Mucosa of gallbladder (tissue), 1 donor: ENCODE measurements at places on chromosomes 12 and 14. TPM values are rescaled to one million over a fixed set of nuclear protein-coding genes. Genes with fewer than 3 reads are reported as not detected.

ETFBKMT gene
- total RNA-seq: 6.4 TPM

GYS2 gene
- total RNA-seq: not detected

DNA sequence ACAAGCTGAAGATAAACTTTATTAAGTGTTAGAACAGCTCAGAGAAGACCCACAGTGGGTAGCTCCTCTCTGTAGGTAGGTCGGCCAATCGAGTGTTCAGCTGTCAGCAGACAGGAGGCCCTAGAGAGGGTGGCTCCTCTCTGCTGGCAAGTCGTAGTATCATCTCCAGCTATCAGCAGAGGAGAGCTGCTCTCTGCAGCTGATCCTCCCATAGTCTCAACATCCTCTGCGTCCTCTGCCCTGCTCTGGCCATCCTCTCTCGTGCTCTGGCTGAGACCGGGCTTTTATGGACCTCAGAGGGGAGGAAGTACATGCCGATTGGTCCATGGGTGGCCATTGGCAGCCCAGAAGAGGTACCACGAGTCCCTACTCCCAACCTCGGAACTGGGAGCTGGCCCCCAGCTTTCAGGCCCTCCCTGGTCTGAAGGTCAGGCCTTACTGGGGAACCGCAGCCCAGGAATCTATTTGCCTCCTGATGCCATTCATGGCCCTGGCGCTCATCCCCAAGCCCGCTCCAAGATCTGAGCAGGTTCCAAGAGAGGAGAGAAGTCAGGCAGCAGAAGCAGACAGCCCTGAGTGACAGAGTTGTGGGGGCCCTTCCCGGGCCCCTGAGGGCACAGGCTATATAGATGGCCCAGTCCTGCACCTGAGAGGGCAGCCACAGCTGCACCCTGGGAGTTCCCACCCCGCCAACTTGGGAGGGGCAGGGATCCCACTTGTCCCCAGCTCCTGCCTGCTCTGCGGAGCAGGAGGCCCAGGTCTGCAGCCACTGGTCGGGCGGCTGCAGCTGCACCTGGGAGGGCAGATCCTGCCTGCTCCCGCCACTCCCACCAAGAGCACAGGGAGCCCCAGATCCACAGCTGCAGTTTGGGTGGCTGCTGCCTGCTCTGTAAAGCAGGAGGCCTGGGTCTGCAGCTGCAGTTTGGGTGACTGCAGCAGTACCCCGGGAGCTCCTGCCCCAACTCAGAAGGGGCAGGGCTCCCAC, 3.5 kb upstream of the PWP1 start:
- DNase-seq: no peak

TSPAN9 gene
- 38.7 TPM for total RNA-seq

- DNase-seq: no peak
These were observed 135.1 kb downstream of the TMEM30B start for GRCh38 chr14:61145903-61146481.

MIP gene
- not detected for total RNA-seq

GRCh38 chr12:132316497-132317232, 12.7 kb downstream of the GALNT9 start:
- DNase-seq: no peak

SPRING1 gene
- total RNA-seq: 27.7 TPM

VDR gene
- 33.8 TPM for total RNA-seq

DNA sequence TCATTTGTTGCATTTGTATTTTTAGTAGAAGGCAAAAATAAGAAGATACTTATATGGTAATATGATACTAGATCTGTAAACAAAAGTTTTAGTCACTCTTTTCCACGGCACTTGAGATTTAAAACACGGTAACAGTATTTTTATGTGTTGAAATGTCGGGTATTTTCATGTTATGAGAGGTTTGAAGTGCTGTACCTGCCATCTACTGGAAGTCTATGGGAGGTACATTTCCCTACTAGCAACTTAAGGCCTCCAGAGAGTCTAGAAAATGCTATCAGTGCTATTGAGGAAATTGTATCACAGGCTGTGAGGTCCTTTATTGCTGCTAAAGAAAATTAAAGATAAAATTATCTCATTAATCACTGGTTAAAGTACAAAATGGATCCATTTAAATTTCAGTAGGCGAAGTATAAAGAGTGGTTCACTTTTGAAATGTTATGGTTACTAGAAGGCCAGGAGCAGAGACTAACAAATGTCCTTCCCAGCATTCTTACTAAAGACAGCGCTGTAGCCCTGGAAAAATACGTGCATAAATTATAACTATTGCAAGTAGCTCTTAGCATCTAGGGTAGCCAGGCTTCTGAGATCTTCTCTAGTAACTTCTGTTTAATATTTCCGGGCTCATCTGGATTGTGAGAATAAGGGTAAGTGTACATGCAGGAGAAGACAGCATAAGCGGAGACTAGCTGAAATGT, 77.6 kb upstream of the PRKD1 start:
- DNase-seq: no peak

FMNL3 gene
- total RNA-seq: 27.8 TPM

TBC1D30 gene
- total RNA-seq: 17.1 TPM

GRCh38 chr12:31965090-31965489, 5.9 kb downstream of the RESF1 start:
- no peak for DNase-seq

DNA sequence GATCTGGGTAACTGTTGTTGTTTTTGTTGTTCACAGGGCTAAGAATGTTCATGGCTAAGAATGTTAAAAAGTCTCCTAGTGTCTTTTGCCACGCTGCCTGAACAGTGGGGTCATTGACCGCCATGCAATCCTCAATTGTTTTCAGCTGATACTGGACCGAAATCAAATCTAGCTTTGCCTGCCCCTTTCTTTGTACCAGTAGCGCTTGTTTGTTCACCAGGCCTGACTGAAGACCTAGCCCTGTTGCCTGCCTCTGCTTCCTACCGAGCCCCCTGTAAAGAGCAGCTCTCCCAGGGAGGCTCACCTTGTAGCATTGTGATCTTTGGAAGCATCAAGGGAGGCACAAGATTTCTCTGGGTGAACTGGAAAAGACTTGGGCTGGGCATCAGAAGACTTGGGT, 6.7 kb downstream of the PSEN1 start:
- no peak for DNase-seq

- DNase-seq: no peak
These were observed 151.0 kb upstream of the GZMB start for GRCh38 chr14:24784981-24785380.

DNA sequence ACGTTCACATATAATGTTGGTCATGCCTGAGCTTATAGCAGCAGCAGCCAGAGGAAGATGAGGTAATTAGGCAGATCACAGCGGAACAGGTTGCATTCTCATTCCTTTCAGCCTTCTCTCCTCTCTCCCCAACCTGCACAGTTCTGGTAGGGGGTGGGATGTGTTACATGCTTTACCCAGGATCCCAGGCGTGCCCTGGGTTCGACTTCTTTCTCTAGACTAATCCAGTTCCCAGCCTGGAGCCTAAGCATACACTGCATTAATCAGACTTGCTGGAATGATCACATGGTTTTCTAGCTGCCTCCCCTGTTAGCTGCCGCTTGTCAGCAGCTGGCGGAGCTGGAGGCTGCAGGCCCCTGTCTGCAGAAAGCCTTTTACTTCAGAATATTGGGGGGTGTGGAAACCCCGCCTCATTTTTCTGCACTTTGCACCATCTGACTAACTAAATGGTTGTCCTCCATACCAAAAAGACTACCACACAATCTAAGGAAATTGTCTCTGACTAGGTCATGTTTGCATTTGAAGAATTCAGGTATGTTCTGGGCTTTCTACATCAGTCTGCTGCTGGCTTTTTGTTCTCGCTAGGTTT, 46.0 kb upstream of the EVL start:
- DNase-seq: no peak

- no peak for DNase-seq
These were observed 493.1 kb upstream of the CCDC196 start for GRCh38 chr14:65993103-65993502.

P2RX2 gene
- not detected for total RNA-seq

- no peak for DNase-seq
These were observed 284.3 kb downstream of the RAD51B start for GRCh38 chr14:68103853-68104252.

- no peak for DNase-seq
These were observed 274.5 kb upstream of the LRIG3 start for GRCh38 chr12:59194794-59195193.

- DNase-seq: no peak
These were observed 920.5 kb downstream of the NRXN3 start for GRCh38 chr14:79090641-79091180.

TAS2R7 gene
- not detected for total RNA-seq

DNA sequence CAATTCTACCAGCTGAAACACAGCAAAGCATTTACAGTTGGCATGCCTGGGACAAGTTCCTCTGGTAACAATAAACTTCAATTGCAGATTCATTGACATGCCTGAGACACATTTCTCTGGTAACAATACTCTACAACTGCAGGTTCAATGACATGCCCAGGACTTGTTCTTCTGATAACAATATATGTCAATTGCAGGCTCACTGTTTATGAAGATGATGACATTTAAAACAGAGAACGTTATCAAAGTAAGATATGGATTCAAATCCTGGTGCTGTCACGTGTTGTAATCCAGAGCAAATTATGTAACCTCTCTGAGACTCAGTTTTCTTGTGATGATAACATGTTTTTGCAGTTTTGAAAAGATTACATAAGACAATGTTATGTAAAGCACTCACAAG, 20.5 kb downstream of the KITLG start:
- DNase-seq: no peak

DNA sequence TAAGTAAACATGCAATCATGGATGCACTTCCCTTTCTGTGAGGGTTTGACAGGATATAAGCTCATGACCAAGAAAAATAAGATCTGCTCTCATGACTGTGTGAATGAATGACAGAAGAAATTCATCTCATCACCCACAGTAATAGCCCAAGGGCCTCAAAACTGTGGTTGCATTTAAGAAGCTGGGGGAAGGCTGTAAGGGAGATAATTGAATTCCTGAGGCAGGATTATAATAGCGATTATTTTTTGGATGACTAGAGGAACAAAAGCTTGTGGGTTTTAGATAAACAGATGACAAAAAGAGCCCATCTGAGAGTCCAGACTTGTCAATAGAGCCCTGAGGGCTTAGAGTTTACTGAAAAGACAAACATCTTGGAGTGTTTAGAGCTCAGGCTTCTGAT, 161.2 kb downstream of the NTF3 start:
- no peak for DNase-seq

ASCL1 gene
- total RNA-seq: not detected

DNA sequence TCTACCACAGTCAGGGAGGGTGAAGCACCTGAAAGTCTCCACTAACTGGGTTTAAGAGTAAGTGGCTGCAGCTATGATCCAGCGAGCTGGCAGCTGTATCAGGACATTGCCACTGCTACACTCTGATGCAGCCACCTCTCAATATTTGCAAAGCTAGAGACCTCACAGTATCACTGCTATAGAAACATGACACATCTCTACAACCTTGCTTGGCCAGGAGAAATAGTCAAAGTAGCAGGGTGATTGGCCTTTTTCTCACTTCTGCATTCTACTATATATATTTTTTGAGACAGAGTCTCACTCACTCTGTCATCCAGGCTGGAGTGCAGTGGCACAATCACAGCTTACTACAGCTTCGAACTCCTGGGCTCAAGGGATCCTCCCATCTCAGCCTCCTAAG, 9.3 kb upstream of the FMNL3 start:
- no peak for DNase-seq

BLTP3B gene
- 25.2 TPM for total RNA-seq

DNA sequence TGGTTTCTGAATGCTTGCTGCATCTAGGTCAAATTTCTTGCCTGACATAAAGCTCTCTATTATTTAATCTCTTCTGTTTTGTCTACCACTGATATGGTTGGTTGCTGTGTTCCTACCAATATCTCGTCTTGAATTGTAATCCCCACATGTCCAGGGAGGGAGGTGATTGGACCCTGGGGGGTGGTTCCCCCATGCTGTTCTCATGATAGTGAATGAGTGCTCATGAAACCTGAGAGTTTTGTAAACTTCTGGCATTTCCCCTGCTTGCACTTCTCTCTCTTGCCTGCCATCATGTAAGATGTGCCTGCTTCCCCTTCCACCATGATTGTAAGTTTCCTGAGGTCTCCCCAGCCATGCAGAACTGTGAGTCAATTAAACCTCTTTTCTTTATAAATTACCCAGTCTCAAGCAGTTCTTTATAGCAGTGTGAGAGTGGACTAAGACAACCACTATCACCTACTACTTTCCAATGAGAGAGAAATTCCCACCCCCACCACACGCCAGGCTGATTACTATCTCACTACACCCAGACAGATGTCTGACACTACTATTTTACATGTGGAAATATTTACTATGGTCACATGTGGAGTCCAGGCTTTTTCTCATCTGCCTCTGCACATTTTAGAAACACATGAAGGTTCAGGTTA, 69.2 kb upstream of the ATP2B1 start:
- DNase-seq: no peak

TAS2R42 gene
- total RNA-seq: not detected

- no peak for DNase-seq
These were observed 128.4 kb downstream of the KIF21A start for GRCh38 chr12:39314547-39314946.

- DNase-seq: no peak
These were observed 199.9 kb upstream of the RTL1 start for GRCh38 chr14:101103321-101103901.

RILPL2 gene
- total RNA-seq: 6.2 TPM

- DNase-seq: no peak
These were observed 233.0 kb upstream of the PLEKHG7 start for GRCh38 chr12:92469837-92470236.

DNA sequence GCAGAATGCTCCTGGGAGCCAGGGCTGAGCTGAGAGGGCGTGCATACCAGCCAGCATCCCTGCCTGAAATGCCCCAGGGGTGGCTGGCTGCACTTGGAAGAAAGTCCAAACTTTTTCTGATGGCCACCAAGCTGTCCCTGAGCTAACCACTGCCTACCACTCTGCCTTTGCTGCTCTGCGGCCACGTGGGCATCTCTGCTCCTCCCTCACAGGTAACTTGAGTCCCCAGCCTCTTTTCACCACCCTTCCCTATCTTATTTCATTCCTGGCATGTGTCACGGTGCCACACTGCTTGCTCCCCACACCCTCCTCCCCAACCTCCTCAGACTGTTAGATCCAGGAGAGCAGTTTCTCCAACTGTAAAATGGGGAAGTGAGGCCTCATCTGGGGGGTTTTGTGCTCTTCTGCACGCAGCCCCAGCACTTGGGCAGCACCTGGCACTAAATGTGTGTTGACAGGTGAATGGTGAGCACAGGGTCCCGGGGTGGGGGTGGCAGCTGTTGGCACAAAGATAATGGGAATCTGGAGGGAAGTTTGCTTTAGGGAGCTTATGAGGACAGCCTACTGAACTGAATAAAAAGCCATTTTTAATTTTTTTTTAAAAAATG, 113.0 kb downstream of the GLT1D1 start:
- DNase-seq: no peak

DNA sequence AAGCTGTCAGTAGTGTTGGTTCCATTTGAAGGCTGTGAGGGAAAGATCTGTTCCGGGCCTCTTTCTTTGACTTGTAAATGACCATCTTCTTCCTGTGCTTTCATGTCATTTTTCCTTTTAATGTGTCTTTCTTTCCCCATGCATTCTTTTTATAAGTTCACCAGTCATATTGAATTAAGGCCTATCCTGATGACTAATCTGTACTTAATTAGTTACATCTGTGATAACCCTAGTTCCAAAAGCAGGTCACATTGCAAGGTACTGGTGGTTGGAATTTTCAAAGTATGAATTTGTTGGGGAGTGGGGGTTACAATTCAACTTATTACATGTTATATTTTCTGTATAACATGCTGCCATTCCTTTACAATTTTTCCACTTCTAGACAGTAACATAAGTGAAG, 1642.1 kb upstream of the FLRT2 start:
- no peak for DNase-seq

- DNase-seq: no peak
These were observed 784.6 kb downstream of the TMTC2 start for GRCh38 chr12:83471341-83471740.

BAG5 gene
- 24.2 TPM for total RNA-seq

- DNase-seq: no peak
These were observed 41.1 kb downstream of the SPTB start for GRCh38 chr14:64838656-64839055.
